ENCODE measurements at places on chromosomes 1 and 21.

DNA sequence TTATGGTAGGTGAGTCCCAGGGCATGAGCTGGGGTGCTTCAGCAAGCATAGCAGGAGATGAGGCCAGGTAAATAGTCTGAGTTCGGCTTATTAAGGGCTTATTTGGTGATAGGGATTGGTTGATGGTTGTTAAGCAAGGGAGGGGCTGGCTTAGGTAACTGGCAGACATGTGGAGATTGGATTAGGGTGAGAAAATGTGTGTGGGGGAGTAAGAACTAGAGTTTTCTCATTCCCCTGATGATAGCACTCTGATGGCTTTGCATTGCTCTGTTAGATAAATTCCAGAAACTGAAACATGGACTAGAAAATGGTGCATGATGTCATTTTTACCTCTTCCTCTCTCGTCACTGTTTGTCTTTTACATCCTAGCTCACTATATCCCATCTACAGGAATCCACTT lies 53.6 kb downstream of the FGGY start:
- DNase-seq = no peak

DNA sequence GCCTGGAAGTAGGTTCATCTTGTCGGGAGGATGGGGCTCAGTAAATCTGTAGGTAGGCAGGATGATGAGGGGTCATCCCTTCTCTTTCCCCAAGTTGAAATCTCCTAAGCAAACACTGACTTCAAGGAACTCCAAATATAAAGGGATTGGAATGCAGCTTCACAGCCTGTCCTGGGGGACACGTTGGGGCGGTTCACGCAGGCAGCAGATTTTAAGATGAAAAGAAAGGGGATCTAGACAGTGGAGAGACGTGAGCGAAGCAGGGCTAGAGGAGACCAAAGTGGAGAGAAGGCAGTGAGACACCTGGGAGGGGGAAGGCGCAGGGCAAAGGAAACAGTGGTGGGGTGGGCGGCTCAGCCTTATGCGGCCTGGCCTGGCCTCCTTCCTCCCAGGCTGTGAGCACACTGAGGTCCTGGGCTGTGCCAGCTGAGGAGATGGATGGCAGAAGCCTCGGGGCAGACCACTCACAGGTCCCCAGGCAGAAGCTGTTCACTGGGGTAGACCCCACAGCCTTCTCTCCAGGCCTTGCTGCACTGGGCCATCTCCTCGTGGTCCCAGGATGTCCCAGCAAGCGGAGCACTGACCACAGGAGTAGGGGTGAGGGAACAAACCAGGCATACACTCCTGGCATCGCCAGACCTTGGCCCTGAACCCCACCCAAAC lies 51.7 kb downstream of the TOR1AIP2 start:
- DNase-seq = no peak

DNA sequence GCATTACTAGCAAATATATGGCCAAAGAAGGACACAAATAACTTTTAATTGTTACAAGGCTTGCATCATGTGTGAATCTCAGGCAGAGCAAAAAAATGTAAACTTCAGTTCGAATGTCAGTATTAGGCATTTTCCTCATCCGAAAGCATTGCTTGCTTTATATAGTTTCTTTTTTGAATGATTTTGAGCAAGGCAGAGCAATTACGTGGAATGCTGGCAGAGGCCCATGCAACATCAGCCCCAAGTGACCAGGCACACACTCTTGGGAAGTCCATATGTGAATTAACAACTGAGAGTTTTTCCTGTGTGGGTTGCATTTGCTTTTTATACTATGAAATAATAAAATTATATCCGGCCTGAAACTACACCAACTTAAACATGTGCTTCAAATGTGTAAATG lies 274.8 kb downstream of the PTPRC start:
- DNase-seq = no peak

DNA sequence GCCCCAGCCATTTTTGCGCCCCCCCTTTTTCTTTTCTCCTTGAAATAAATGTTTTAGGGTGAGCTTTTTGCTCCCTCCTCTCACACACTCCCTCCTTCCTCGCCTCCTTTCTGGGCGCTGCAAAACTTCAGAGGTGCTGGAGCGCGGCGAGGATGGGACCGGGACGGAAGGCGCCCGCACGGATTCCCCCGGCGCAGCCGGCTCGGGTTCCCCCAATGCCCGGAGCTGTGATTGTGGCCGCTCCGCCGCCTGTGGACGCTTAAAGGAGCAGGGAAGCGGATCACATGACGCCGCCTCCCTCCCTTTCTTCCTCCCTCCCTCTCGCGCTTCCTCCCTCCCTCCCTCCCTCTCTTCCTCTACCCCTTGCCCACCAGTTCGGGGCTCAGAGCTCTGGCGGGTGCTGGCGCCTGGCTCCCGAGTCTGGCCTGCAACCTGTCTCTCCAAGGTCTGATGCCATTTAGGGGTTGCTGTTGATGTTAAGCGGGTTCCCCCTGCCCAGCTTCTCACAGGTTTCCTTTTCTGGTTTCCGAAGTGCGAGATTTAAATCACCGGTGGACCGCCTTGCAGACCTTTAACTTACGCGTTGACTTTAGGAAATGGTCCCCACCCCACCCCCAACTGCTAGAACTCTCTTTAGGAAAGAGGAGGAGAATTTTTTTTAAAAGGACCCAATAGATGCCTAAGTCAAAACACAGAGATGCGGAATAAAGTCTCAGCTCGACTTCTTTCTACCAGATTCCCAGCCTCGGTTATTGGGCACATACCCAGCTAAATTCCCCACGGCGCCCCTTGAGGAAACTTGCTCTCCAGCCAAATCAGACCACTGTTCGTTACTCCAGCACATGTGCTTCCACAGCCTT lies at the start of gene WLS:
Gene WLS, minus strand, starts transcription at position 235 of the 860 bp plus-strand sequence. Its CDS starts 224 bp downstream, at position 11.
- peak; percentile 59 for DNase-seq

DNA sequence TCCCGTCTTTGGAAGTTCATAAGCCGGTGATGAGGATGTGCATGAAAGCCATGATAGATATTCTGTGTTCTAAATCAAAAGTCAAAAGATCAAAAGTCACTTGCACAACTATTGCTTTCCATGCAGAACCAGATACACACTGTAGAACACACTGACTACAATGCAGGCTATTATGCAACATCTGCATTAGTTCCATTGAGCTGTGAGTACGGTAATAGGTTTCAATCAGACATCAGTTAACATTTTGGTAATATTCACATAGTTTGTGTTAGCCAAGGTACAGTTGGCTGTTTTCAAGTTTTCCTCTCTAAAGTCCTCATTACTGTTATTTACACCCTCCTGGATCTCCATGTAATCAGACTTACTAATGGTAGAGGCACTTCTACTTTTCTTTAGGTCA lies 3.1 kb downstream of the KCNA2 start:
- no peak for DNase-seq

DNA sequence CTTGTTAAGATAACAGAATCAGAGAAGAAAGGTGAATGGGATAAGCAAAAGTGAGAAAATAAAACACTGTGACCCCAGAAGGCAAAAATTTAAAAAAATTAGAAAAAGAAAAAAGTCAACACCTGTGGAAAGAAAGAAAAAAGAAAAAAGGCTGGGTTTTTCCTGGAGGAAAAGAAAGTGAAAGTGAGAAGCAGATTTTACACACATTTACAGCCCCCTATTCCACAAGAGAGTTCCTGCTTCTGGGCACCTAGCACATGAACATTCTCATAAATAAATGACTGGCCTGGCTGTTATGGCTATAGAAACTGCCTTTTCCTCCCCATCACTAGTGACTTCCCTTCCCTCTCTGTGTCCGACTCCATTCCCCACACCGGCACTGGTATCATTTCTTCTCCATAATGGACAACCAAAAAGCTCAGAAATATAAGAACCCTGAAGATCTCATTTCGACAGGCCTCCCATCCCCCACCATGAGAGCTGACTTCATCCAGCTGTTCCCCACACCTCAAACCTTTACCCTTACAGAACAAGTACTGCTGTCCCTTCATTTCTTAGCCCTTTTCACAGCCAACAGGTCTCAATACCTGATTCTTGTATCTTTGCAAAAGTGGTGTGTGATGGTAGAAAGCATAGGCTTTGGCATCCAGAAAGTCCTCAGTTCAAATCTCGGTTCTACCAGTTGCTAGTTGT lies 12.6 kb downstream of the MTF1 start:
- DNase-seq = peak; percentile 61

GRCh38 chr1:21469581-21469980 lies 29.6 kb downstream of the NBPF3 start:
- DNase-seq = peak; percentile 14

All from inflammatory macrophage treated with lipopolysaccharide for 1 hour (primary cell).